AG04450 (cell line): ENCODE measurements at places on chromosomes 6 and 20.
A peak's percentile ranks its signal among the peaks of the same experiment; 100 is the strongest.

- no peak for DNase-seq
Observed at GRCh38 chr6:88815491-88815890, 147.9 kb downstream of the RNGTT start.

GRCh38 chr6:129133770-129134192 is 250.8 kb downstream of the LAMA2 start:
- DNase-seq: no peak

- DNase-seq: no peak
Observed at GRCh38 chr6:33297956-33298772, 578 bp downstream of the RGL2 start.

DNA sequence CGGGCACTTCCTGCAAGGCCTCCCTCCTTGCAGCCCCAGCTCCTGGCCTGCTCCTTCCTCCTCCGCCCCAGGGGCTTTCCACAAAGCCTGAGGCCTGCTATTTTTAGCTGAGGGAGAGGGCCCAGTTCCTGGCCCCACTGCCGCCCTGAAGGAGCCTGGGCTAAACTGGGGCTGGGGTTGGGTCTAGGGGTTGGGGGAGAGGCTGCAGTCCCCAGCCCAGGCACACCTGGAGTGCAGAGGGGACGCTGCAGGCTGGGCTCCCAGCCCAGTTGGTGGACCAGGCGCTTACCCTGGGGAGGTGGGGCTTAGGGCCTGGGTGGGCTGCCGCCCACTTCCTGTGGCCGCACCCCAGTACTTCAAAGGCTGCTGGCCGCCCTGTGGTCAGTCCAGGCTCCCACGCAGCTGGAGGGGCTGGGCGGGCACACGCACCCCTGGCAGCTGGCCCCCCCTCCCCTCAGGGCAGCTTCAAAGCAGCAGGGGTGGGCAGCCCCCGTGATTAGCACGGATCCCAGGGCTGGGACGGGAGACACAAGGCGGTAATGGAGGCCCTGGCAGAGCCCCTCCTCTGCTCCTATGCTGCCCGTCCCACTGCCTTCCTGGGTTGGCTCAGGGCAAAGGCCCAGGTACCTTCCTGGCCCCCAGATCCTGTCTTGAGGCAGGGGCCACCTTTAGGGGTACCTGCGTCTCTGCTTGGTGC is 7.1 kb upstream of the ABHD16B start:
- DNase-seq: no peak

GRCh38 chr20:32359633-32360332 is 1.7 kb downstream of the ASXL1 start:
- DNase-seq: no peak

DNA sequence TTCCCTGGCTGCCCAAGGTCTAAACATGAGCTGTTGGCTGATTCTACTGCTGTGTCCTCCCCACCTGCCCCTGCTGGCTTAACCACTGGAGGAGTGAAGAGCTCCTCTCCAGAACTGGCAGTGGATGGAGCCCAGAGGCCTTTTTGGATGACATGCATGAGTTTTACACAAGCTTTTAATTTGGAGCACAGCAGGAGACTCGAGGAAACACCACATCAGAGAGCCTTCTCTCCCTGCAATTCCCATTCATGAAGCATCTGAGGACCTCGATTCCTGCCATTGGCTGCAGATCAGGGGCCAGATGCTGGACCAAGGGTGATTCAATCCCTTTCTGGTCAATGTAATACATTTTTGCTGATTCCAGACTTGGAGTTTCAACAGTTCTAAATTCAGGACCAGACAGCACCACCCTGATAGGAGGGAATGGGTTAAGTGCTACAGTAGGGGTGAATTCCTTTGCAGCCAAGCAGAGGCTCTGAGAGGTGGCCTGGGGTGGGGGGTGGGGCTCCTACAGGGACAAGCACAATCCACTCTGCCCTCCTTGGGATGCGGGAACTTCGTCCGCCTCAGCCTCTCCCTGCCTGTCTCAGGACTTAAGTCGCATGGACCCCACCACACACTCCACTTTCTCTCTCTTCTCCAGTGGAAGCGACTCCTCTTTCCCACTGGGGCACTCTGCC is 599 bp upstream of the PSORS1C1 start:
- no peak for DNase-seq

- DNase-seq: no peak
Observed at GRCh38 chr20:1003920-1004697, 2.0 kb upstream of the RSPO4 start.

- no peak for DNase-seq
Observed at GRCh38 chr6:126766820-126767219, 351.7 kb upstream of the RSPO3 start.

- DNase-seq: peak; percentile 44
Observed at GRCh38 chr6:71387179-71387578, 98.6 kb downstream of the OGFRL1 start.

DNA sequence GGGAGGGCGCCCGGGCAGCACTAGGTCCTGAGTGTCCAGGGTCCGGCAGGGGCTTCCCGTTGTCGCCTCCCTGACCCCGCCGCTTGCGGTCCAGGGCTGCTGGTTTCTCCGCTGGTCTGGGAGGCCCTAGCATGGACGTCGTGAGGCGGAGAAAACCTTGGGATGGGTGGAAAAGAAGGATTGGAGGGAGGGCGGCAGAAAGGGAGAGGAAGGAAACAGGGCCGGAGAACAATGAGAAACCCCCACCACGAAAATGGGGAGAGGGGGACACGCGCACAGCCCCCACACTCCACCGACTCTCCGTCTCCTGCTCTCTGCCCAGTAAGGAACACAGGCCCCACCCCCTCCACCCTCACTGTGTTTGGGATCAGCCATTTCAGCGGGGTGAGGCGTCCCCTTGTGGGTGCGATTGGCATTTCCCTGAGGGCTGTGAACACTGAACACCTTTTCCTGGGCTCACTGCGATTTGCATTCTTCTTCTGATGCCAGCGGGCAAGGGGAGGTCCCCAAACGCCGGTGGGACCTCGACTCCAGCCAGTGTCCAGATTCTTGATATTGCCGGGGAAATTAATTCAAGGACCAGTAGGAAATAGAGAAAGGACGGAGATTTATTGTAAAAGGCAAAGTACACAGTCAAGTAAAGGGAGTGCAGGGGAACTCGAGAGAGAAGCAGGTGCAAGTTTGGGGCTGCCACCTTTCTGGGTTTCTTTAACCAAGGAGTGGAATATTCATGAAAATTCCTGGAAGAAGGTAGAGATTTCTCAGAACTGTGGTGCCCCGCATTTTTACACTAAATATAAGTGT is 3.3 kb upstream of the RAET1G start:
- peak; percentile 29 for DNase-seq

DNA sequence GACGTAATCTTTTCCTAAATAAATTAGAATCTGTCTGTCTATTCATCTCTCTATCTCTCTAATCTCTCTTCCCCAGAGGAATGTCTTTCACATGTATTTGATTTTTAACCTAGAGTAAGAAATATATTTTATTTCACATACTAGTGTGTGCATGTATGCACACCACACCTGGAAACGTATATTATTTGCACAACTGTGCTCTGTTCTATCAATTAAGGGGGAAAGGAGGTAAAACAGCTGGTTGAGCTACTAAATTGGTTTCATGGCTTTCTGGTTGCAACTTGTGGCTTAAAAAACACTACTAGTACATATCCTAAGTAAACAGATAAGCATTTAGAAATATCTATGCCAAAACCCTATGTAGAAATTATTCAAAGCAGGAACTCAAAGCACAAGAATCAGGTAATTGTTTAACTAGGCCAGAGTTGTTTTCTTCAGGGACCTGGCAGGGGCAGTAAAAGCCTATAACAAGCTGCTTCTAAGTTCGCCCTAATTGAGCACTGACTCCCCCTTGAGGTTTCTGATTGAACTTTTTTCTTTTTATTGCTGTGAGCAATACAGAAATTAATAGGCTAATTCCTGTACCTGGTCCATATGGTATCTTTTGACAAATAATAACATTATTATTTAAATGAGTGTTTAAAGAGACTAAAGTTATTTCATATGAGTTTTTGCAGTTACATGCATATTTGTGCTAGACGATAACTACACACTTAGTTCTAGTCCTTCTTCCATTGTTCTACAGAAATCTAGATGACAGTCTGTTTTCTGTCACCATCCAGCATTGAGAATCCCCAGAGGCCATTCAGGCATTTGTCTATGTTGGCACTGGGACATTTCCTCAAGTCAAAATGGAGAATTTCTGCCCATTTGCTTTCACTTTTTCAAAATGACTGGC is 88.6 kb downstream of the MCHR2 start:
- DNase-seq: no peak
